ENCODE measurements at places on chromosomes 3 and 15.

DNA sequence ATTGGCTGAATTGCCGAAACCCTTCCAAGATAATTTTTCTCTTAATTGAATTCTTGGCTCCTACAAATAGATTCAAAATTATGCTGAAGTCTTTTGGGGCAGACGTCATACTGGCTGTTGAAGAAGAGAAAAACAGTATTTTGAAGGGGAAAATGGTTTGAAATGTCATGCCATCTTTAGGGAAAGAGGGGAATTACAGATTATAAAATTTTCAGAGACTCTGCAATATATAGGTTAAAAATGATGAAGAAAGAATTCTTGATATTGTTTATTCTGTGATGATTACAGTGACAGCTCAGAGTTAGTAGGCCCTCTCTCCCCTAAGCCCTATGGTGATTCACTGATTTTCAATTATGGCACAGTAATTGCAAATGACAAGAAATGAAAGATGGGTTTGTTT lies 86.1 kb downstream of the CGNL1 start:
- no peak for DNase-seq

- no peak for DNase-seq
These were observed 24.9 kb upstream of the THRB start for GRCh38 chr3:24519368-24520100.

DNA sequence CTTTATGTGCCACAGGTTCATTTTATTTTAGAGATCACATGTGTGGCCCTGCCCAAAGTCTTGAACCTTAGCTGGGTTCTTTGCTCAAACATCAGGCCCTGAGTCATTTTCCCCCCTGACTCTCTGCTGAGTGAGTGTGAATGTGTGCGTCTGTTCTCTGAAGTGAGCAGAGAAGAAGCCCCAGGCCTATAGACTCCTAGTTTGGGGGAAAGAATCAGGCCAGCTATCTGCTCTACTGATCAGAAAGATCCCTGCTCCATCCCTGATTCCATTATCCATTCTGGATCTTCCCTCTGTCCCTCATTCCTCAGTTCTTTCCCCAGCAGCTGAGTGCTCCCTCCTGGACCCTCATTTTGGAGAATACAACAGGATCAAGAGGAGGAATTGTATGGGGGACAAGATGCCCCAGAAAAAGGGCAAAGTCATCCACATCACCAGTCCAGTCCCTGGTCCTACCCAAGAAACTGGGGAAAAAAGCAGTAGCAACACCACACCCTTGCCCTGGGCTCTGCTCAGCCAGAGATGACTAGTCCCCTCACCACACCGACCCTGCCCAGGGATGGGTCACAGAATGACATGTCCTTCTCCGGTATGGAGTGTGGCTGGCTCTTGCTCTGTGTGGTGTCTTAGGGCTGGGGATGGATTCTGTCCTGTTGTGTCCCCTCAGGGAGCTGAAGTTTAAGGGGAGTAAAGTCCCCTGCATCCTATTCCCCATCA lies 3.2 kb downstream of the DUOX1 start:
- no peak for DNase-seq

DNA sequence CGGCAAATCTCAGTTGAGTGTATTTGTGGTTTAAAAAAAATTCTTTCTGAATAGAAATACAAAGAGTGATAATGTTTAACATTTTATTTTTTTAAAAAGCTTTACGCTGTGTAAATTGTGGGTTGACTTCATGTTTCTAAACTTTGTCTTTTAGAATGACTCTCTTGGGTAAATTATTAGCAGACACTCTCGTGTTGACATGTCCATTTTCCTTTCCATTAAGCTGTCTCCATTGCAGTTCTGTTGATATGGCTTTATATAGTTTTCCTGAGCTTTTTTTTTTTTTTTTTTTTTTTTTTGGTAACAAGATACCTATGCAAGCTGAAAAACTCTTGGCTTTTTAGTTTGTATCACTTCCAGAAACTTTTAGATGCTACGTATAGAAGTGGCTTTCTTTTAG lies 92.6 kb downstream of the IGF1R start:
- no peak for DNase-seq

GRCh38 chr15:39468828-39469227 lies 112.1 kb upstream of the THBS1 start:
- DNase-seq: no peak

GRCh38 chr15:53038655-53038941 lies 248.5 kb upstream of the ONECUT1 start:
- no peak for DNase-seq

DNA sequence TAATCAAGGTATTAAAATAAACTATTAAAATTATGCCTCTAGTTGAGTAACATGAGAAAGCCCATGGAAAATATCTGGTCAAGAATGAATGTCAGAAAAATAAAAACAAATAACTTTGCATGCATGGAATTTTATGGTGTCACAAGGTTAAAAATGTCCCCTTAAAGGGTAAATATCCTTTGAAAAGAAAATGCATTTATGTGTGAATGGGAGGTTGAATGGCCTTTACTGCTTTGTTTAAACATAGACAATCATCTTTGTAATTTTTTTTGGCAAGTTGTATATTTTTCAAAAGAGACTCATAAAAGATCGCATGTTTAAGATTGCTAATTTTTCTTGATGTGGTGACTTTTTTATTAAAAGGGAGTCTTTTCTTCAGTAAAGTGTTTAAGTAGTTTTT lies 564.2 kb downstream of the NR2F2 start:
- DNase-seq: no peak

DNA sequence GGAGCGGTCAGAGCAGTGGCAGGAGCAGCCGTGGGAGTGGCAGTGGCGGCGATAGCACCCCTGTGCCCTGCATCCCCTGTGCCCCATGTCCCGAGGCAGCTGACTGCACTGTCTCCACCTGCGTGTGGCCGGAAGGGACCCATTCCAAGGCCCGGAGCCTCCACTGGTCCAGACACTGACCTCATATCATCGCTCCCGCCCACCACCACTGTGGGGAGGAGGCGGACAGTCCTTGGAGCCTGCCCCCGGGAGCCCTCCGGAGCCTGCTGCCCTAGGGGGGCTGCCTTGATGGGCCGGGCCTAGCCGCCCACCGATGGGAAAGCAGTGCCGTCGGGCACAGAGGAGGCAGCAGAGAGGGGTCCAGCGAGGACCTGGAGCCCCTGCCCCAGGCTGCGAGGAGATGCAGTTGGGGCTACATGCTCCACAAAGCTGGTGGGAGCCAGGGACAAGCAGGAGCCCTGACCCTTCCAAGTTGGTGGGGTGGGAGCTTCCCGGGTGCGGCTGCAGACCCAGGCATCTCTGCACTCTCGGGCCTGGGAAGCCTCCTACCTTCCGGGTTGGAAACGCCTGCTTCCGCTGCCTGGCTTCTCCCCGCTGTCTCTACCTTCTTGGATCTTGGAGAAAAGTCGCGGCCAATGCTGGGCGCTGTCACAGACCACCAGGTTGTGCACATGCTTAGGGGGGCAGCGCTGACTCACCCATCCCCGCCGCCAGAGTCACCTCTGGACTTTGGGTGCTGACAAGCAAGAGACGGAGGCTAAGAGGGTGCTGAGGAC lies 283.2 kb upstream of the ROBO1 start:
- no peak for DNase-seq

DNA sequence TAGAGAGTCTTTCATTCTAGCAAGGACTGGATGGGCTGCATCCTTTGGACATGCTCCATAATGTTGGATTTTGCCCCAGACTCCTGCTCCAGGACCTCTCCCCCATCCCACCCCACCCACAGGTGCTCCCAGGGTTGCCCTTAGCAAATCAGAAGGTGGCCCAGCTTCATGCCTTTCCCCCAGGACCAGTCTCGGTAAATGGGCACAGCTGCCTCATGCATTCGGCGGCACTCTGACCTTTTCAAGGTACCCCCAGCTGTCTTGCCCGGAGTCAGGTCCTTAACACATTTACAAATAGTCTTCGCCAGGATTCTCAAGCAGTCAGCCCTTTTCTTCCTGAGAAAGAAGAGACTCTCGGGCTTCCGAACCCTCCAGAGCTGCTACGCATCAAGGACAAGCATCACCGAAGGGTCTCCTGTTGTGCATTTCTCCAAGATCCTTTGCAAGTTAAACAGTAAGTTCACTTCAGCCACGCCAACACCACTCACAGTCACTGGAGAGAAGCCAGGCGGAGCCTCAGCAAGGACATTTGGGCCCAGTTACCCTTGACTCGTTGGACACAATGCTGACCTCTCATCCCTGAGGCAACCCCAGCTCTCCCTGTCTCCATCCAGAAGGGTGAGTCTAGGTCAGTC lies 287.8 kb downstream of the FAM43A start:
- DNase-seq: no peak

GRCh38 chr3:177109688-177110330 lies 87.5 kb downstream of the TBL1XR1 start:
- DNase-seq: no peak

DNA sequence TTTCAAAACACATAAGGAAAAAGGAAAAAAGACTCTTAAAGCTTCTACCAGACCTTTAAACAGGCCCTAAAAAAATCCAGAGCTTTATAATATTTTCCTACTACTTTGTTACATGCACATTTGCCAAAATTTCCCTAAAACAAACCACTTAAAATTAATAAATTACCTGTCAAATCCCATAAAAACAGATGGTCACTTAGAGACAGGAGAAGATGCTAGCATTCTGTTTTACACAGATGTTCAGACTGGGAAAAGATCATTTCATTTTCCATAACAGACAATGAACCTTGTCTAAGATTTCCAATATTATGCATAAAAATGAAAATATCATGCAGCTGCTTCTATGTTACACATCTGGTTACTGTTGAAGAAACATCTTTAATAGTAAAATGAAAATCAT lies 66.6 kb downstream of the SUCLG2 start:
- no peak for DNase-seq

DNA sequence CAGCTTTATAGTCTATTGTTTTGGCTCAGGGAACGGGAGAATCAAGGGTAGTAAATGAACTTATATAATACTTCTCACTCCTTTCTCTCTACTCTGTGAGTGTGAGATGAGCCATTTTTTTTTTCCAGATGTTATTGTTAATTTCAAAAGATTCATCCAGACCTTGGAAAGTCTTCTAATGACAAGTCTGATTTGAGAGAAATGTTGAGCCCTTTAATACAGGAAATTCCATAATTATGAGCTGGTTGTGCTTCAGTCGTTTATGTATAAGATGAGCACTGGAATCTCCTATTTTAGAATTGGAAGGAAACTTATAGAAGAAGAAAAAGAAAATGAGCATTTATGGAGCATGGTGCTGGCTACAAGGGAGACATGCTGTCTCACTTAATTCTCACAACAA lies 92.0 kb downstream of the FBN1 start:
- no peak for DNase-seq

DNA sequence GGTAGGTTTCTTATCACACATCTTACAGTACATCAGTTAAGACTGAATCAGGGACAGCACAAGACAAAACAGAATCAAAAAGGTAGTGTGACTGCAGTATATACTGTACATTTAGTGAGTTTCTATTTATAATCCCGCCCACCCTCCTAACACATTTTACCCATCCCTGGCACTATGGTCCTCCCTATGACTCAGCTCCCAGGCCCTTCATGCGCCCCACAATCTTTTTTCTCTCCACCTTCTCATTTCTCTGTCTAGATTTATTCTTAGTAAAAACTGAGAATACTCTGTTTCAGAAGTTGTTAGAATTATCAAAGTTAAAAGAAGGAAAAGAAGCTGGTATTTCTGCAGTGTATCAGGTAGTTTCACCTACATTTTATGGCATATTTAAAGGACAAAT lies 427.3 kb downstream of the CNTN4 start:
- DNase-seq: no peak

GRCh38 chr3:161854232-161854771 lies 357.7 kb downstream of the OTOL1 start:
- DNase-seq: no peak

DNA sequence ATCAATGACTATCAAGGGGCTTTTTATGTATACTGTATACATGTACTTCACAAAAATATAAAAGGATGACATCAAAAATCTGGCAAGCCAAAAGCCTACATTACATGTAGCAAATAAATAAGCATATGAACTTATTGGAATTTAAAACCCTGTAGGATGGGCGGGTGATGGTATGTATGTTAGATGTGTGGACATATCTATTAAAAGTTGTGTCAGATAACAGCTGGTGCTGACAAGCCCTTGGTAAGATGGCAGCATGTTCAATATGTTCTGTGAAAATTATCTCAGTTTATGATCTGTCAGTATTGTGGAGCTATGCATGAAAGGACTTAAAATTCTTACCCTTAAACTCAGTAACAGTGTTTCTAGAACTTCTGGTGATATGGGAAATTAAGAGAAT lies 20.1 kb downstream of the CTNNB1 start:
- DNase-seq: no peak

DNA sequence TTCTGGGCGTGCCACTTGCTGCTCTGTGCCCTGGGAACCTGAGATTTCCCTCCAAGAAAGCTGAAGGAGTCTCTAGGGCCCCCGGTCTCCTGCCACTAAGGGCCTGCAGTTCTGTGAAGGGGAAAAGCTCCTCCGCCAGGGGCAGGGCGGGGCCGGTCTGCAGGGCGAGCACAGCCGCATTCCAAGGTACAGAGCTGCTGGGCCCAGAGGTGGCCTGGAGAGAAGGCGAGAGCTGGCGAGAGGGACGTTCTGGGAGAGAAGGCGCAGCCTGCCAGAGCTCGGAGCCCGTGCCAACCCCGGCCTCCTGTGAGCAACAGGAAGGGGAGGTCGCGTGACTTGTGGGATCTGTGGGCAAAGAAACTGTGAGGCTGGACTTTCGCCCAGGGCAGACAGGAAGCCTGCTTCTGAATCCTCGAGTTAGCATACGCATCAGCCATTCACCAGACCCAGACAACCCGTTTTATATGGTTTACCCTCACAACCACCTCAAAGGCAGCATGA lies 500.4 kb downstream of the SHQ1 start:
- DNase-seq: peak; percentile 18

GRCh38 chr3:94172695-94173310 lies 109.9 kb downstream of the NSUN3 start:
- DNase-seq: no peak

- no peak for DNase-seq
These were observed 1.9 kb upstream of the UBR1 start for GRCh38 chr15:43107751-43108150.

GRCh38 chr3:53772562-53772961 lies 73.7 kb downstream of the CHDH start:
- DNase-seq: no peak

GRCh38 chr15:49707598-49707997 lies 86.8 kb downstream of the DTWD1 start:
- no peak for DNase-seq

DNA sequence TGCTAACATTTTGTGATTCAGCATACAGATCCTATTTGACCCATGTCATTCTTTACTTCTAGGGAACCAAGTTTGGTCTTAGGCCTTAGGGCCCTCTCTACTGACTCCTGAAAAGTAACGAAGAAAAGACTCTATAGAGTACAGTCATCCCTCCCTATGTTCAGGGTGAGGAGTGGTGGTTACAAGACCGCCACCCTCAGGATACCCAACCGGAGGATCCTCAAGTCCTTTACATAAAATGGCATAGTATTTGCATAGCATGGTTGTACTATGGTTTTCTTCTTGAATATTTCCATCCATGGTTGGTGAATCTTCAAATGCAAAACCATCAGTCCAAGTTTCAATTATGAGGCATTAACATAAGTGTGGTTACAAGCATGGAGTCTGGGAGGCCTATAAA lies 327.6 kb downstream of the FGF12 start:
- DNase-seq: no peak

GRCh38 chr15:61938249-61938648 lies 122.0 kb downstream of the VPS13C start:
- no peak for DNase-seq

- DNase-seq: peak; percentile 57
These were observed 808 bp downstream of the BCL6 start for GRCh38 chr3:187744169-187745151.

GRCh38 chr3:190860521-190860920 lies 2.0 kb downstream of the GMNC start:
- DNase-seq: no peak
